ENCODE measurements at places on chromosomes 2 and 18.

- DNase-seq: no peak
Measured at GRCh38 chr2:1366546-1367134, 46.6 kb upstream of the TPO start.

- no peak for DNase-seq
Measured at GRCh38 chr2:28633746-28634145, 117.9 kb upstream of the PPP1CB start.

DNA sequence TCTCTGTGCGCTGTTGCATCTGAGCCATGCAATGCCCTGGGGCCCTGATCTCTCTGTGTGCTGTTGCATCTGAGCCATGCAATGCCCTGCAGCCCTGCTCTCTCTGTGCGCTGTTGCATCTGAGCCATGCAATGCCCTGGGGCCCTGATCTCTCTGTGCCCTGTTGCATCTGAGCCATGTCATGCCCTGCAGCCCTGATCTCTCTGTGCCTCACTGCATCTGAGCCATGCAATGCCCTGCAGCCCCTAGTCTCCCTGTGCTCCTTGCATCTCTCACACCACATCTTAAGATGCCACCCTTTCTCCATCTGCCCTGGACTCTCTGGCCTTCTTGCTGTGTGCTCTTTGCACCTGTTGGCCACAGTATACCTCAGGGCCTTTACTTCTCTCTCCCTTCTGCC lies 56.2 kb downstream of the SOX11 start:
- no peak for DNase-seq

GRCh38 chr2:97963880-97964279 lies 31.9 kb downstream of the TMEM131 start:
- DNase-seq: no peak

All from GM12891 (cell line).